Left kidney (tissue), 8 donors: ENCODE measurements at places on chromosomes 6 and 20. TPM values are rescaled to one million over a fixed set of nuclear protein-coding genes. Genes with fewer than 3 reads are reported as not detected.
A peak's percentile ranks its signal among the peaks of the same experiment; 100 is the strongest.

- no peak for DNase-seq
These were observed 655.9 kb upstream of the MAN1A1 start for GRCh38 chr6:120005292-120005976.

- no peak for DNase-seq
These were observed 35.2 kb downstream of the SLX4IP start for GRCh38 chr20:10470276-10470675.

- DNase-seq, result no peak
These were observed 45.6 kb downstream of the HDAC2 start for GRCh38 chr6:113925378-113925777.

- DNase-seq, result no peak
These were observed 37.3 kb downstream of the PGM3 start for GRCh38 chr6:83155794-83156193.

DNA sequence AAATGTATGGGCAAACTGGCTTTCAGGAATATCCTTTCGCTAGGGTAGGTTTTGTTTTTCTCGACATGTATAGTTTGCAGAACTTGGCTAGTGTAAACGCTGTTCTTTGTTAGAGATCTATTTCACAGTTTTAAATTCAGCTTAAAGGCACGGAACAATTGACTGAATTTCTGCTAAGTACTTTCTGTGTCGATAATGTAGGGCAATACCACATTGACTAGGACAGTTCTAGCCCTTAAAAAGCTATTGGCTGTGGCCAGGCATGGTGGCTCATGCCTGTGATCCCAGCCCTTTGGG, 92.8 kb downstream of the CEP57L1 start:
- DNase-seq, result no peak

DNA sequence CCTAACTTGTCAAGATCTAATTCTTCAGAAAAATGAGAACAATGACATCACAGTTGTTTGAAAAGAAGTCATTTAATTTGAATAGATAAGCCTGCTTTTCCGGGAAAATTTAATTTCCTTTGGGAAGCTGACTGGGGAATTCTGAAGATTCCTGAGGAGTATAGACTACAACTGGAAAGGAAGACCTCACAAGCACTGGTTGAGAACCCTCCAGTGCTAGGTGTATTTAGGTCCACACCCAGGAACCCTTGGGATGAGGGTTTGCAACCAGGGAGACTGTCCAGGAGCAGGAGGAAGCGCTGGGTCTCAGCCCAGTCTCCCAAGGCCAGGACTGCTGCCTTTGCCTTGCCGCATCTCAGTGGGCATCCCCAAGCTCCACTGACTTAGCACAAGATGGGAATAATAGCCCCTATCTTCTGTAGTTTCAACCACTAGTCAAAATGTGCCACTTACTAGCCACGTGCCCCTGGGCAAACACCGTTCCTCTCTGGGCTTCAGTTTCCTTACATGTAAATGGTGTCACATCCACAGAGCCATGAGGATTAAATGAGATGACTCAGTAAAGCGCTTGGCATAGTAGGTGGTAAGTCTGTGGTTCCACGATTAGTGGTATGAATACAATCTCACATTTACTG, 6.9 kb upstream of the CD93 start:
- no peak for DNase-seq

- peak; percentile 24 for DNase-seq
These were observed 33.9 kb upstream of the TBX18 start for GRCh38 chr6:84798257-84798656.

DNA sequence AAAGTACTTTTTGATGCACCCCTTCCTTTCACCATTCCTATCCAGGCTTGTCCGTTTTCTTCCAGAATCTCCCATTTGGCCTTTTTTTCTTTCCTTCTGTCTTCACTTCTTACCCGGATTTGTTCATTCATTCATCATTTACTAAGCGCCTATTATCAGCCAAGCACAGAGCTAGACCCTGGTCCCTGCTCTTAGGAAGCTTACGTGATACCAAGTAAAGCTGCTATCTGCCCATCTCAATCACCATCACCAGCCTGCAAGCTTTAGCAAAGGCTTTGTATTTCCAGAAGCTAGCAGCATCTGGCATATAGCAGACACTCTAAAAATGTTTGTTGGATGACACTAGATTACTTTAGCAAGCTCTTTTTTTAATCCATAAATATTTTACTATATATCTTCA, 4.8 kb downstream of the NDRG3 start:
- DNase-seq, result no peak

The PFDN6 gene
- polyA plus RNA-seq, result 65.4 TPM

The SLC17A9 gene
- polyA plus RNA-seq, result 1.7 TPM

The ANGPT4 gene
- polyA plus RNA-seq, result 0.22 TPM

The ADGRF5 gene
- 25.5 TPM for polyA plus RNA-seq

The LCA5 gene
- polyA plus RNA-seq, result 11.0 TPM
